ENCODE measurements at places on chromosomes 7 and 10. TPM values are rescaled to one million over a fixed set of nuclear protein-coding genes. Genes with fewer than 3 reads are reported as not detected.

GRCh38 chr7:34928052-34928451, 109.2 kb downstream of the DPY19L1 start:
- DNase-seq, result peak; percentile 5

GRCh38 chr7:139588632-139589031, 65.1 kb downstream of the CLEC2L start:
- DNase-seq, result peak; percentile 71

DNA sequence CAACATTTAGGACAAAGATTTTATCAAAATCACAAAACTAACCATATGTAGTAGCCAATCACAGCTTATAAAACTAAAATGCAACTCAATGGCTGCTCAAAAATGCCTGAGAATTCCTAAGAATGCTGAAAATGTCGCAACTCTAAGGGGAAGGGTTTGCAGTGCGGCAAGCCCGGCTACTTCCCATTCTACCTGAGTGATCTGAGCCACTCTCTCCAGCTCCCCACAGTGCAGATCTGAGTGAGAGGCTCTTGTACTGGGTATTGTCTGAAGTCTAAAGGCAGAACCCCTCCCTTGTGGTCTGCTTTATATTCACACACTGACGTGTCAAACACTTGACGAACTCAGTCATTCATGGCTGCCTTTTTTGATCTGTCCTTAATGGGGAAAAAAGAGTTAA, 28.9 kb downstream of the RAB11FIP2 start:
- DNase-seq, result no peak

Gene ZP3
- 3.3 TPM for polyA plus RNA-seq

- no peak for DNase-seq
Measured at GRCh38 chr10:75431180-75432111, at the start of gene LRMDA. Gene LRMDA (plus strand): TSS chr10:75431624.

Gene C10orf67
- 2.7 TPM for polyA plus RNA-seq

GRCh38 chr10:69901628-69902505, 100.2 kb downstream of the COL13A1 start:
- DNase-seq, result no peak

Gene CPA1
- polyA plus RNA-seq, result 1.9 TPM

- no peak for DNase-seq
Measured at GRCh38 chr10:29646960-29647461, 12.2 kb upstream of the SVIL start.

Gene GCK
- 2.8 TPM for polyA plus RNA-seq

- DNase-seq, result no peak
Measured at GRCh38 chr7:35727571-35727970, 32.6 kb upstream of the HERPUD2 start.

- no peak for DNase-seq
Measured at GRCh38 chr7:19709249-19709578, 377 bp upstream of the POLR1F start.

GRCh38 chr7:5528815-5529442, 105.3 kb upstream of the TNRC18 start:
- no peak for DNase-seq

Gene SPDYE11
- 1.6 TPM for polyA plus RNA-seq

Gene C10orf62
- polyA plus RNA-seq, result 1.1 TPM

GRCh38 chr7:70408477-70408876, 723.5 kb upstream of the GALNT17 start:
- no peak for DNase-seq

- DNase-seq, result no peak
Measured at GRCh38 chr10:52347327-52347667, 33.2 kb downstream of the DKK1 start.

DNA sequence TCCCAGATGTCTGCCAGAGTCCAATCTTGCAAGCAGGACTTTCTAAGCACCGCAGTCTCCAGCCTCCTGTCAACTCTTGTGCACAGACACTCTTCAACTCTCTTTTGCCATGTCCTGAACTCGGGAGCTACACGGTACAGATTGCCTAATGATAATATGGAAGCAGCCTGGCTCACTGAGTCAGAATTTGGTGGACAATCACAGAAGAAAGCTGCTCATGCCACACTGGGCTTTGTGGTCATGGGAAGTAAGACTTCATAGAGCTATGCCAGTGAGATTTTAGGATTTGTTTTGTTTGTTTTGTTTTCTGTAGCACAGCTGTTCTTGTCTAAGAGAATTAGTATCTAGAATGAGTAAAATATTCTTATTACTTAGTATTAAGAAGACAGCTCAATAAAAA, 144.1 kb upstream of the PRSS58 start:
- no peak for DNase-seq

- DNase-seq, result no peak
Measured at GRCh38 chr7:104550362-104550761, 222.0 kb downstream of the LHFPL3 start.

DNA sequence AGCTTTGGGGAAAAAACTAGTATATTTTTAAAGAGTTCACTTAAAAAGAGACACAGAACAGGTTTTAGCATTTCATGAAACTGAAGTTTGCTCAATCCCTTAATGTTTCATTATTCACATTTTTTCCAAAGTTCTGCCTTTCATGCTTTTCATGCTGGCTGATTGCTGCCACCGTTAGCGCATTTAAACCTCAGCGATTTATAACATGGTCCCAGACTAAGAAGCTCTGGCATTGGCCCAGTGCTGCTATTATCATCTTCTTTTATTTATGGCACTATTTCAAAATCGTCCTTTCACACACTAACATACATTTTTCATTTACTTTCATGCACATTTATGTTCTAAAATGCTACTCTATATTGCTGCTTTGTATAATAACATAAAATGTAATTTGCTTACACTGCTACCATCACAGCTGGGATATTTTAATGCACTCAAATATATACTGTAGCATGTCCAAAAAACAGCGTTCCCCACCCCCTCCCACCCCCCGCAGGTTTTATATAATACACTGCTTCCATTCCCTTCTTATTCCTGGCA, 141.9 kb downstream of the MPP7 start:
- DNase-seq, result no peak

DNA sequence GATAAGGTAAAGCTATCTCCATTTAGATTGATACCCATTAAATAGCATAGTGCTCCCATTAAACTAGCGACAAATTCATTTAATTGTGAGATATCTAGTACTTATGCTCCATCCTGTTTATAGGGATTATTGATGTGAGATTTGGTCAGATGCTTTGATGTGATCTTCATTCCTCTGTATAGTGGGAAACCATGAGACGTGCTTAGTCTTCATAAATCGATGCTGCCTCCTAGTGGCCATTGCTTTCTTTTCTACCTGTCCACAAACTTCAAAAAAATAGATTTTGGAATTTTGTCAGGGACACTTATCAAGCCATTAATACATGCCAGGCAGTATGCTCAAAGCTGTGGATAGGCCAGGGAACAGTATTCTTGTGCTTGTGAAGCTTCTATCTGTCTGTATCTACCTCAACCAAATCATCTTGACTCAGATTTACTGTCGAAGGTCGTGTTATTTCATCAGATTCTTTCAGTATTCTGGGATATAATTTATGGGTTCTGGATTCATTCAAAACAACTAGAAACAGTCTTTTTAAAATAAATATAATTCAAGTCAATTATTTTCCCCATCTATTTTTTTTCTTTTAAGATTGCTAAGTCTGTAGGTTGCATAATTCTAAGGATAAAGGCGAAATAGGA, 12.0 kb downstream of the LSM8 start:
- DNase-seq, result peak; percentile 45

Gene SCIN
- polyA plus RNA-seq, result 112 TPM

DNA sequence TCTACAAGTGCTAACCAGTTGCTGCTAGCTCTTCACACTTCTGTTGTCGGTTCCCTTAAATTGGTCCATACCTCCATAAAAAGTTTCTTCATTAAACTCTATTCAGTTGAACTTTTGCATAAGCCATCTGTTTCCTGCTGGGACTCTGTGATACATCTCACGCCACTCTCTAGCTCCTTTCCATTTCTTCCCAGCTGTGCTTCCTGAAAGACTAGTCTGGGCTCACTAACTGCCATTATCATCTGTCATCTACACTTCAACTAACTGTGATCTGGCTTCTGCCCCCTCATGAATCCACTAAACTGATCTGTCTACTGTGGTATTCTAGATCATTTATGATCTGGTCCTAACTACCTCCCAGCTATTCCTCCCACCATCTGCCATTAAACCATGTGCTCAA, 78.3 kb downstream of the ELAPOR2 start:
- DNase-seq, result no peak

DNA sequence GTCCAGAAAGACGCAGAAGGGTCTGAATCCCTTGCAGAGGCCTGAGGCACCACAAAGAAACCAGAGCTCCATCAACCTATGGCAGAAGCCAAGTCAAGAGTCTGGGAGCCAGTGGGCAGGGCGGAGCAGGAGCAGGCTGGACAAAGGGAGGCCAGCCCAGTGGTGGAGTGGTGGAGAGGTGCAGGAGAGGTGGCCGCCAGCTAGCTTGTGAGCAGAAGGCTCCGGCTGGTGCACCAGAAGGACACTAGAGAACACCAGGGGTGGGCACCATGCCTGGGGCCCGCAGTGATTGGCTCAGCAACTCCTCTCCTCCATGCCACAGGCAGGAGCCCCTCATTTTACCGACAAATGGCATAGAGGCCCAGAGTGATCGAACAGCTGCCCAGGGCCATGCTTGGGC, 186.6 kb downstream of the GRID1 start:
- DNase-seq, result no peak

Gene ASIC3
- polyA plus RNA-seq, result 2.3 TPM

DNA sequence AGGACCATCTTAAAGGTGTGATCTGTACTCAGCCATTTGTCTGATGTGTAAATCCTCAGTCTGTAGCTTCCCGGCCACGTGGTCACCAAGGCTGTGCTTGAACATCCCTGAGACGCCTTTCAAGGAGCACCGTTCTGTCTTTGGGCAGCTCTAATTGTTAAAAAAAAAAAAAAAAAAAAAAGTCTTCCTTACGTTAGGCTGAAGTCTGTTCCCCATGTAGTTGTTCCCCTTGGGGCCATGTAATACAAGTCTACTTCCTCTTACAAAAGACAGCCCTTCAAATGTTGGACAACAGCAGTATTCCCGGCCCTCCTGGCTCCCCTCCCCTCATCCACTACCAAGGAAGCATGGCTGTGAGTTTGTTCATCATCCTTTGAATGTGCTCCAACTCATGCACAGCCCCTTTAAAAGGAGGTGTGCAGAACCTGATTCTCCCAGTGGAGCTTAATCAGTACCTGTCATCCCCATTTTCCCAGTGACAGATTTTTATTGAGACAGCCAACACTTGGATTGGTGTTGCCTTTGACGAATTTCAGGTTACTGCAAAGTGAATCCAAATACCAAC, 392.2 kb upstream of the GALNT17 start:
- no peak for DNase-seq

DNA sequence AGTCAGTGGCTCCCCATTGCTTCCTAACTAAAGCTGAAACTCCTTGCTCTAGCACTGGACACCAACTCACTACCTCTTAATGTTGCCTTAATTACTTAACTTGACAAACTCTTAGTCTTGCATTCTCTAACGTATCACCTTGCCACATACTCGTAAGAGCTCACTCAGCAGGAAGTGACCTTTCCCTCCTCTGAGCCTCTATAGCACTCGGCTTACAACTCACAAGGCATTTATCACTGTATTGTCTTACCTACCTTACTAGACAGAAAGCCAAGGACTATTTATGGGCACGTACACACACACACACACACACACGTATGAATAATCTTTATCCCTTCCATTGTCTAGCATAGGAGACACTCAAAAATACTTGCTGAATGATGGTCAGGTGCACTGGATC, 21.2 kb downstream of the CEP41 start:
- DNase-seq, result no peak

DNA sequence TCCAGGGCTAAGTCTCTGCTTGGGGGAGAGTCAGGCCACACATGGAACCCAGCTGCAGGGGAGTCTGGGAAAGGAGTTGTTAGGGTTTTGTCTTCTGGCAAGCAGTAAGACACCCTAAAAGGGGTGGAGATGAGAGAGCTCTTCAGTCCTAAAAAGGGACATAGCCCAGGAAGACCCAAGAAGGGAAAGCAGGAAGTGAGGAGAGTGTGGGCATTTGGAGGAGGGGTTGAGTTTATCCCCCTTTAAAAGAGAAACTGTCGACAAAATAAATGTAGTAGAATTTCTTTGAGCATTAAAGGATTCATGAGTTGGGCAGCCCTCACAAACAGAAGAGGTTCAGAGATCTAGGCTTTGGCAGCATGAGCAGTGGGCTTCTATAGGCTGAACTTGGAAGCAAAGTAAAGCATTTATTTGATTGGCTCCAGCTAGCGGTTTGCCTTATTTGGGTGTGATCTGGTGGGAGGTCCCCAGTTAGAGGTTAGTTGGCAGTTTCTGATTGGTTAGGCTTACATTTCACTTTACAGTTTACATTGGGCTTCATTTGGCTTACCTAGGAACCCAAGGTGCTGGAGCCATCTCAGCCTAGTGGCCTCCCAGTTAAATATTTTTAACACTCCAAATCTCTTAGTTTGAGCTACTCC, 246.7 kb downstream of the CAMK1D start:
- DNase-seq, result no peak

DNA sequence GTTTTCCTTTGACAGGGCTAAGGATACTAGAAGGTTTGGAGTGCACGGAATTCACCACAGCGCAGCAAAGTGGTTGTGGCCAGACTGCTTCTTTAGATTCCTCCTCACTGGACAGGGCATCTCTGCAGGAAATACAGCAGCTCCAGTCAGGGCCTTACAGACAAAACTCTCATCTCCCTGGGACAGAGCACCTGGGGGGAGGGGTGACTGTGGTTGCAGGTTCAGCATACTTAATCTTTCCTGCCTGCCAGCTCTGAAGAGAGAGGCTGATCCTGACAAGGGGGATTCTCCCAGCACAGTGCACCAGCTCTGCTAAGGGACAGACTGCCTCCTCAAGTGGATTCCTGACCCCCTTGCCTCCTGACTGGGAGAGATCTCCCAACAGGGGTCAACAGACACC, 1257.9 kb downstream of the NXPH1 start:
- DNase-seq, result no peak

- DNase-seq, result no peak
Measured at GRCh38 chr7:81515009-81515408, 254.8 kb downstream of the HGF start.

GRCh38 chr7:1113548-1113885, 25.6 kb downstream of the GPER1 start:
- DNase-seq, result no peak

- DNase-seq, result no peak
Measured at GRCh38 chr7:22610263-22610662, 110.3 kb upstream of the STEAP1B start.

- no peak for DNase-seq
Measured at GRCh38 chr7:109964780-109965179, 1126.1 kb upstream of the LRRN3 start.

DNA sequence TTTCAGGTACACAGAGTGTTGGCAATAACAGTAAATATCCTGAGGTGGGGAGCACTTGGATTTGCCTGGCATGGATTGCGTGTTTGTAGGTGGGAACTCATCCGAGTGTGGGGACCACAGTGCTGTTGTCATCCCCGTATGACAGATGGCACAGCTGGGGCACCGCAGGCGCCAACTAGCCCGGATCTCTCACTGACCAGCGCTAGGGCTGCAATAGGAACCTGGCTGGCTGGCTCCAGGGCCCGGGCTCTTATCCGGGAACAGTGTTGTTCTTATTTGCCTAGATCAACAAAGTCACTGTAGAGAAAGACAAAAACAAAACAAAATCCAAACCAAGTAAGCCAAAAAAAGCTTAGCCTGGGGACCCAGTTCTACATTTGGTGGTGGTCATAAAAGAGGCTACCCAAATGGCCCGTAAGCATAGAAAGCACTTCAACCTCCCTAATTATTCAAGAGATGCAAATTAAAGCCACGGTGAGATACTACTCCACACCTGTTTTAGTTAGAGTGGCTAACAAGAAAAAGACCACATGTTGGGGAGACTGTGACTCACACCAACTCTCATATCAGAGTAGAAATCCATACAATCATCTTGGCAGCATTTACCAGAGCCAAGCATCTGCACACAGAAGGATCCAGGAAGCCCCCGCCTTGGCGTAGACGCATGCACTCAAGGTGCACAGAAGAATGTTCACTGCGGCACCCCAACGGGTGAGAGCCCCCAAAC, 27.2 kb upstream of the PFKFB3 start:
- no peak for DNase-seq

Gene ANKRD30A
- polyA plus RNA-seq, result not detected
